ENCODE measurements at places on chromosomes 5 and 9.

- no peak for DNase-seq
These were observed 661.1 kb downstream of the PTPRD start for GRCh38 chr9:9951556-9952160.

- DNase-seq, result no peak
These were observed 93.8 kb upstream of the PPP1R26 start for GRCh38 chr9:135385793-135386192.

GRCh38 chr5:145989428-145989827 is 53.0 kb downstream of the SH3RF2 start:
- no peak for DNase-seq

DNA sequence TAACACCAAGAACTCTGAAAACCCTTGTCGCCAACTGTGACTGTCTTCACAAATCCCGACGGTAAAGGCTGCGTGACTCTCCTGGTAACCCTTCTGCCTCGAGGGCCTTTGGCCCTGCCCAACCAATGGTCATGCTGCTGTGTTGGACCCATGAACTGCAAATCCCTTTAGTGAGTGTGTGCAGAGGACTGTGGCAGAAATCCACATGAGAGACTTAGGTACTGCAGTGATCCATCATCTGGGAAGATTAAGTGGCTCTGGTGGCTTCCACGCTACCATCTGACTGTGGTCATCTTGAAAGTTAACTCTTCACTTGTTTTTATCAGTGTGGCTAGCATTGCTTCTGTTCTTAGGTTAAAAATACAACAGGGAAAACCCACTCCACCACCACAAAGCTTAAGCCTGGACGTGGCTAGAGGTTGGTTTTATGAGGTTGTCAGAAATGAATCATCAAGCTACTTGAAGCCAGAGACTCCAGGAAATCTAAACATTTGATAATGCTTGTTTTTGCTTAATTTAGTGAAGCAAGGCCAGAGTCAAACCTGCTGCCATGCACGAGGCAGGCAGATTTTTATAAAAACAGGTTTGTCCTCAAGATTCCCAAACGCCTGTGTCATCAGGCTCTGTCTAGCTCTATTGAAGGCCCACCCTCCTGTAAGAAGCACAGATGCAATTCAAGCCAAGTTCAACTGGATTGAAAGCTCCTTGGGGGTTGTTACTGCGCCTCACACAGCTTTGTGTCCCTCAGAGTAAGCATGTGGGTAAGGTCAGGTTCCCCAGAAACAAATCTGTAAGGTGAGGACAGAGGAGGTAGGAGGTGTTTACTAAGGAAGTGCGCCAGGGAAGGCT is 52.7 kb upstream of the ERCC6L2 start:
- no peak for DNase-seq

GRCh38 chr5:109035436-109035835 is 287.7 kb downstream of the FER start:
- no peak for DNase-seq

DNA sequence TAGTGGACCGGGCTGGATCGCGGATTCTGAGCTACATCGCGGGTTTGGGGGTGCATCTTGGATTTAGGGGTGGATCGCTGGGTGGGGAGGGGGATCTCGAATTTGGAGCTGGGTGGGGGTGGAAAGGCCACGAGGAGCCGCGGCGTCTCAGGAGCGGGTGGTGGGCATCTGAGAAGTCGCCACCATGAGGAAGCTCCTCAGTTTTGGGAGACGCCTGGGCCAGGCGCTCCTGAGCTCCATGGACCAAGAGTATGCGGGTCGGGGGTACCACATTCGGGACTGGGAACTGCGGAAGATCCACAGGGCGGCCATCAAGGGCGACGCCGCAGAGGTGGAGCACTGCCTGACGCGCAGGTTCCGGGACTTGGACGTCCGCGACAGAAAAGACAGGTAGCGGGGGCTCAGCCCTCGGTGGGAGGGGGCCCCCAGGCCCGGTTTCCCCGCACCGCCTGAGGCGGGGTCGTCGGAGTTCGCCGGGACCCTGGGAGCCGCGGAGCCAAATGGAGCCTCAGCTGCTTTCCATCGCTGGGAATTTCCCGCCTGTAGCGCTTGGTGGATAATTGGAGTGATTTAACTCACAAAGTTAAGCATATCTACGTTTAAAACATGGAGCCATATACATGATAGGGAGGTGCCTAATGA is 376 bp downstream of the ANKRD18B start:
- DNase-seq, result no peak

DNA sequence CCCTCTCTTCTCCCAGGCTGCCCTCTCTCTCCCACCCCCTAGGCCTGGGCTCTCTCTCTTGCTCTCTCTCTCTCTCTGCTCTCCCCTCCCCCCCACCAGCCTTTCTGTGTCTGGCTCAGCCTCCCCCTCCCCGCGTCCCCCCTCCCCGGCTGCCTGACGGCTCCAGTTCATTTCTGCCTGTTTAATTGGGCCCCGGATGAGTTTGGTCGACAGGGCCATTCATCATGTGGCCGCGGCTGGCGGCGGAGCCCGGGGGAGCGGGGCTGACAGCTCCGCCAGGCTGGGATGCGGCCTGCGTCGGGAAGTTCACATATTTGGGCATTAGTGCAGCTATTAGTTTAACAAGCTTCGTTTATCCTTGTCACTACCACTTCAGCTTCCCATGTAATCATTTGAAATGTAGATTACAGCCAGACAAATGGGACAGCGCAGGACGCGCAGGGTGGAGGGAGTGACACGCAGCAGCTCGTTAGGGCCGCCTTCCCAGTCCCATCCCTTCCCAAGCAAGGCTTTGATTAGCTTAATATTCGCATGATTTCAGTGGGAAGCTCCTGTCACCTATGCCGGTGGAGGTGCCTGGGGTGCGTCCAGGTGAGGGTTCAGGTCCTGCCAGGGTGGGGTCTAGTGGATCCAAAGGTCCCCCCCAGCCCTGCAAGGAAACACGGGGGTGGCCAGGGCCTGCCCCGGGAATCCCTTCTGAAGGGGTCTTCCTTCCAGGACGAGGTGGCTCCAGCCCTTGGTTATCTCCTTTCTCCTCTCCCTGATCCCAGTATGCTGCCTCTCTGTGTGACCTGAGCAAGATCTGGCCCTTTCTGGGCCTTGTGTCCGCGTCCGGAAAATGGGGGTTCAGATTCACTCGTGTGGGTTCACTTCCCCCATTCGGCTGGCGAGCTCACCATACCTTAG is 214.8 kb downstream of the PAX5 start:
- no peak for DNase-seq

GRCh38 chr5:132591145-132591544 is 34.4 kb downstream of the RAD50 start:
- no peak for DNase-seq

DNA sequence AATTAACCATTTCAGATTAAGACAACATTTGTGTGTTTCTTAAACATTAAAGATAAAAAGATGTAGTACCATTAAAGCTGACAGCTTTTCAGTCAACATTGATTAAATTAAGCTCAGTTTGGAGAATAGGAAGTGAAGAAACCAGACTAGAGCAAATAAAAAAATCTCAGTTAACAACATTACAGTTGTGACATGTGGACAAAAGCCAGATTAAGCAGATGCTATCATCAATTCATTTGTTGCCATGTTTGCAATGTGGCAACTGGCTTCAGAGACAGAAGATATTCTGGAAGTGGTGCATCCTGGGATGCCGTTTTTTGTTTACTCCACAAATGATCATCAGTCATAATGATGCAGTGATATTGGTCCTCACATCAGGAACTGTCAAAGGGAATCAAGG is 70.3 kb upstream of the CNTLN start:
- DNase-seq, result no peak

GRCh38 chr9:130532426-130533080 is 46.8 kb upstream of the FUBP3 start:
- no peak for DNase-seq

DNA sequence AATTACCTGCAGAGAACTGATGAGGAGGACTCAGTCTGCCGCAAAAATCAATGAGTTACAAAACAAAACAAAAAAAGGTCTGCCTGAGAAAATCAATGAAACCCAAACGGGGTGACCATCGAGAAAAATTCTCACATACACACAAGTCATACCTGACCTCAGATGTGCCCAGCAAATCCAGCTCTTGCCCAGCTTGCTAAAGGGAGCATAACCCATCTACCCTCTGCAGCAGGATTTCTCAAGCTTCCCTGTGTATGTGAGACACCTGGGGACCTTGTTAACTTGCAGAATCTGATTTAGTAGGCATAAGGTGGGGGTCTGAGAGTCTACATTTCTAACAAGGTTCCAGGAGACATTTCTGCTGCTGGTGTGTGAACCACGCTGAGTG is 126.3 kb downstream of the TLE1 start:
- no peak for DNase-seq

- DNase-seq, result no peak
These were observed 123.1 kb upstream of the FREM1 start for GRCh38 chr9:15033316-15033715.

GRCh38 chr5:53472720-53473510 is 7.5 kb upstream of the FST start:
- DNase-seq, result no peak

- no peak for DNase-seq
These were observed 257.8 kb upstream of the TUSC1 start for GRCh38 chr9:25936031-25936430.

DNA sequence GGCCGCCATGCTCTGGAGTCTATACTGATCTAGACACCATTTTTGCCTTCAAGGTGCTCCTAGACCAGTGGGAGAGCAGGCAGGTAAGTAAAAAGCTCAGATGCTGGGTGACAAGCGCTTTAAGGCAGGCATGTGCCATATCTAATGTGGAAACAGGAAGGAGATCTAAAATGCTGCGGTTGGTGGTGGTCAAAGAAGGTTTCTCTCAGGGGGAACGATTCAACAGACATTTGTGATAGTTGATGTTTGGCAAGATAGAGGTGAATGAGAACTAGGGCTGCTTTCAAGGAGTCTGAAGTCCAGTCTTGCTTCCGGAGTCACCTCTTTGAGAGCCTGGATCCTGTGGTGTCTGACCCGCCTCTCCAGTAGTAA is 146.2 kb upstream of the KLF4 start:
- no peak for DNase-seq

DNA sequence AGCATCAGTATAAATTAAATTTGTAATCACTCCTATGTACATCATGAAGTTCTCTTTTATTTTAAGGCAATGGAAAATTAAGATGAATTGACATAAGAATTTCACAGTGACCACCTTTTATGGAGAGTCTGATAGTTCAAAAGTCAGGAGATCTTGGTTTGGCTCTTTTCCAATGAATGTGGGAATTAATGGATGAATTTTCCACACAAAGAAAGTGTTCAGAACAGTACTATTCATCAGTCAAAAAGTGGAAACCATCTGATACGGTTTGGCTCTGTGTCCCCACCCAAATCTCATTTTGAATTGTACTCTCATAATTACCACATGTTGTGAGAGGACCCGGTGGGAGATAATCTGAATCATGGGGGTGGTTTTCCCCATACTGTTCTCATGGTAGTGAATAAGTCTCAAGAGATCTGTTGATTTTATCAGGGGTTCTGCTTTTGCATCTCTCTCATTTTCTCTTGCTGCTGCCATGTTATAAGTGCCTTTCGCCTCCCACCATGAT is 24.5 kb downstream of the CCDC125 start:
- DNase-seq, result no peak

DNA sequence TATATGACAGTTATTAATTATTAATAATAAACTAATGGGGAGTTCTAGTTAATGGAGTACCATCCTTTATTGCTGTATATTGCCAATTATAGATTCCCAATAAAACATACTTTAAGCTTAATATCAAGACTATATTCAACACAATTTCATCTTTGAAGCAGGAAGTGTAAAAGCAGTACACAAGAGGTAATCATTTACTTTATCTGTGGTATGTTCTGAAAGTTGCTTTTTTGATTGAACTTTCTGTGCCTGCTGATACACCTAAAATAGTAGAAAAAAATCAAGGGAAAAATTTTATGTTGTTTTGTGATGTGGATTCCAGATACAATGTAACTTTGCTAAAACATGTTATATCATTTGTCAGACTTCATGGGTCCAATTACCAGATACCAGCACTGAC is 58.0 kb downstream of the ACO1 start:
- DNase-seq, result no peak

DNA sequence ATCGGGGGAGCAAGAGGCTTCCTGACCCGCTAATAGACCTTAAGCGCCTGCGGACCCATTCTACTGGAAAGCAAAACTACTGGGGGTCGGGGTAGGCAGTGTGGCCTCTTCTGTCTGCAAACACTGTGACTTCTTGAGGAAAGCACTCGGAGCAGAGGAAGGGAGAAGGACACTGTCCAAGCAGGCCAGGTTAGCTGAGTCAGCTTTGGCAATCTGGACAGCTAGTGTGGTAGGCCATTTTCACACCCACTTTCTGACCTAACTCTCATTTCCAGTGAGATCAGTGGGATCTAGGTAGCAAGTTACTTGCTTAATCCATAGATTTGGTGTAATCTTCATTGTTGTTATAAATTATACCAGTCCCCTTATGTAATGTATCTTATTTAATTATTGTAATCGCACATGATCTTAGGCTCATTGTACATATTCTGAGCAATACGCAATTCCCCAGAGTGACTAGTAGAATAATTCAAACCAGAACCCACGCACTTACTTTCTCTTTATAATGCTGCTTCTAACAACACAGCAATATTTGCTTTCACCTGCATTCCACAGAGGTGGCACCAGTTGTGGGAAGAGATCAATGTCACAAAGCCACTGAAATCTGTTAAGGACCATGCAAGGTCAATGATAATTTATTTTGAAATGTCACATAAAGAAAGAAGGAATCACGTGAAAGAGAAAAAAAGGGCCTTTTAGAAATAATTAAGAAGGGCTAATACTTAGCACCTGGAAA is 82.9 kb downstream of the NREP start:
- DNase-seq, result no peak

GRCh38 chr5:144162686-144163085 is 7.8 kb downstream of the YIPF5 start:
- DNase-seq, result no peak

- DNase-seq, result no peak
These were observed 898 bp downstream of the CAMSAP1 start for GRCh38 chr9:135906291-135907005.

GRCh38 chr5:98482321-98483300 is 290.9 kb upstream of the RGMB start:
- no peak for DNase-seq

- DNase-seq, result no peak
These were observed 176.2 kb downstream of the GABBR2 start for GRCh38 chr9:98532574-98532973.

DNA sequence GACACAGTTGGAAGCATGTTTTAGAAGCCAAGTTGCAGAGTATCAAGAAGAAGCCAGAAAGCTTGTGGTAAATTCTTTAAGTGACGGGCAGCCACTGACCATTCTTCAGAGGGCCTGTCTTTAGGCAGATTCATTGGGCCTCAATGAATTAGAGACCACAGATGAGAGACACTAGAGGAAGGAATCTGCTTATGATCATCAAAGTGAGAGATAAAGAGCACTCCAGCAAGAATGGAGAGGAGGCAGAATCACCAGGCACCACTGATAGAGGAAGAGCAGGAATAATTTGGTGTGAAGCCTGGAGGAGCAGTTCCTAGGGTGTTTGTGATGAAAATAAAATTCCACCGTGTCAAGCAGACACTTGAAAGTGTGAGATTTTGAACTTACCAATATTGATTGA is 365.9 kb upstream of the SLC30A5 start:
- DNase-seq, result no peak

Data from GOT3 (cell line).